ENCODE measurements at places on chromosomes 1 and 21. TPM values are rescaled to one million over a fixed set of nuclear protein-coding genes. Genes with fewer than 3 reads are reported as not detected.
A peak's percentile ranks its signal among the peaks of the same experiment; 100 is the strongest.

The C1orf115 gene
- total RNA-seq, result 35.3 TPM

The IGSF3 gene
- total RNA-seq, result 20.1 TPM

The RGS7 gene
- total RNA-seq, result not detected

The KRTAP12-2 gene
- total RNA-seq, result not detected

The VWA5B1 gene
- 0.09 TPM for total RNA-seq

DNA sequence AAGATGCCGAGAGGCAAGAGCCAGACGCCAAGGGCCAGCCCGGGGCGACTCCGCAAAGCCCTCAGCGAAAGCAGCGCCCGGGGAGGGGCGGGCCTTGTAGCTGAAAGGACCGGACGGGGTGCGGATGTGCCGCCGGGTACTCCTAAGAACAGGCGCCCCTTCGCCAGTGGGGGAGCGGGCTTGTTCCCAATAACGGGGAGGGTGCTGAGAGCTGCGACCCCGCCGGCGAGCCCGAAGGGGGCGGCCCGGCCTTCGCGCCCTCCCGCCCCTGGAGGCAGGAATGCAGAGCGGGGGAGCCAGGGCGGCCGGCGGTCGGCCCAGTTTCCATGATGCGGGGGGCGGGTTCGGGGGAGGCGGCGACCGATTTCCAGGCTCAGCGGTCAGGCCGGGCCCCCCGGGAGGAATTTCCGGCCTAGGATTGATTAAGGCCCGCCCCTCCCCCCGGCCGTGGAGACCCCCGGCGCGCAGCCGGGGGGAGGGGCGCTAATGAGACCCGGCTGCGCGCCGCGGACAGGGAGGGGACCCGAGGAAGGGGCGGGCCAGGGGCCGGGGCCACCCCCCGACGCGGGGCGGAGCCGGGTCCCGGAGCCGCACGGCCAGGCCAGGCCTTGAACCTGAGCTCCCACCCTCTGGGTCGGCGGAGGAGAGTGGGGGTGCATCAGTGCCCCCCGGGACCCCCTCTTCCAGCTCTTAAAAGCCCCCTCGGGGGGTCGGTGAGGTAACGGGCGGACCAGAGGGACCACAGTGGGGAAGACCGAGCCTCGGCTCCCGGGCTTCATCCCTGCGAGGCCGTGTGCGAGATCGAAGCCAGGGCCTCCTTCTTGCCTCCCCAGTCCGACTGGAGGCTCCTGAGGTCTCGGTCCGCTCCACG lies 898 bp upstream of the TMEM200B start:
- no peaks in the 10 kb centered on the region for H3K36me3 ChIP-seq
- peak overlapping the region; percentile 86 for H3K27ac ChIP-seq
- peak; percentile 77 for DNase-seq
- H3K4me3 ChIP-seq, result peak overlapping the region; percentile 63
- H3K27me3 ChIP-seq, result peaks cover 16% of the 10 kb centered on the region
- peaks cover 18% of the 10 kb centered on the region for H3K4me1 ChIP-seq

GRCh38 chr1:1092894-1093609 lies 18.9 kb upstream of the RNF223 start:
- no peak overlapping the region for H3K27ac ChIP-seq
- no peak for DNase-seq
- no peaks in the 10 kb centered on the region for H3K4me1 ChIP-seq

GRCh38 chr1:63935553-63935952 lies 161.7 kb downstream of the ROR1 start:
- H3K36me3 ChIP-seq, result no peaks in the 10 kb centered on the region
- H3K4me3 ChIP-seq, result no peak overlapping the region
- no peak overlapping the region for H3K27ac ChIP-seq
- no peak for DNase-seq
- H3K27me3 ChIP-seq, result no peaks in the 10 kb centered on the region

GRCh38 chr1:39892601-39893595 lies 8.8 kb downstream of the MYCL start:
- H3K27ac ChIP-seq, result no peak overlapping the region
- no peak for DNase-seq
- no peak overlapping the region for H3K4me3 ChIP-seq
- peaks cover 19% of the 10 kb centered on the region for H3K4me1 ChIP-seq
- H3K36me3 ChIP-seq, result no peaks in the 10 kb centered on the region

DNA sequence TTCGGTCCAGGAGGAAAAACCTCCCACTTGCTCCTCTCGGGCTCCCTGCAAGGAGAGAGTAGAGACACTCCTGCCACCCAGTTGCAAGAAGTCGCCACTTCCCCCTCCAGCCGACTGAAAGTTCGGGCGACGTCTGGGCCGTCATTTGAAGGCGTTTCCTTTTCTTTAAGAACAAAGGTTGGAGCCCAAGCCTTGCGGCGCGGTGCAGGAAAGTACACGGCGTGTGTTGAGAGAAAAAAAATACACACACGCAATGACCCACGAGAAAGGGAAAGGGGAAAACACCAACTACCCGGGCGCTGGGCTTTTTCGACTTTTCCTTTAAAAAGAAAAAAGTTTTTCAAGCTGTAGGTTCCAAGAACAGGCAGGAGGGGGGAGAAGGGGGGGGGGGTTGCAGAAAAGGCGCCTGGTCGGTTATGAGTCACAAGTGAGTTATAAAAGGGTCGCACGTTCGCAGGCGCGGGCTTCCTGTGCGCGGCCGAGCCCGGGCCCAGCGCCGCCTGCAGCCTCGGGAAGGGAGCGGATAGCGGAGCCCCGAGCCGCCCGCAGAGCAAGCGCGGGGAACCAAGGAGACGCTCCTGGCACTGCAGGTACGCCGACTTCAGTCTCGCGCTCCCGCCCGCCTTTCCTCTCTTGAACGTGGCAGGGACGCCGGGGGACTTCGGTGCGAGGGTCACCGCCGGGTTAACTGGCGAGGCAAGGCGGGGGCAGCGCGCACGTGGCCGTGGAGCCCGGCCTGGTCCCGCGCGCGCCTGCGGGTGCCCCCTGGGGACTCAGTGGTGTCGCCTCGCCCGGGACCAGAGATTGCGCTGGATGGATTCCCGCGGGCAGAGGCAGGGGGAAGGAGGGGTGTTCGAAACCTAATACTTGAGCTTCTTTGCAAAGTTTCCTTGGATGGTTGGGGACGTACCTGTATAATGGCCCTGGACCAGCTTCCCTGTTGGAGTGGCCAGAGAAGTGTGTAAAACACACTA lies 45.3 kb downstream of the MRPL39 start:
- peak; percentile 80 for DNase-seq
- no peaks in the 10 kb centered on the region for H3K27me3 ChIP-seq
- peaks cover 9% of the 10 kb centered on the region for H3K4me1 ChIP-seq
- peak overlapping the region; percentile 59 for H3K4me3 ChIP-seq

Data from upper lobe of right lung (tissue), 1 donor.